ENCODE measurements at places on chromosomes 16 and 17.

DNA sequence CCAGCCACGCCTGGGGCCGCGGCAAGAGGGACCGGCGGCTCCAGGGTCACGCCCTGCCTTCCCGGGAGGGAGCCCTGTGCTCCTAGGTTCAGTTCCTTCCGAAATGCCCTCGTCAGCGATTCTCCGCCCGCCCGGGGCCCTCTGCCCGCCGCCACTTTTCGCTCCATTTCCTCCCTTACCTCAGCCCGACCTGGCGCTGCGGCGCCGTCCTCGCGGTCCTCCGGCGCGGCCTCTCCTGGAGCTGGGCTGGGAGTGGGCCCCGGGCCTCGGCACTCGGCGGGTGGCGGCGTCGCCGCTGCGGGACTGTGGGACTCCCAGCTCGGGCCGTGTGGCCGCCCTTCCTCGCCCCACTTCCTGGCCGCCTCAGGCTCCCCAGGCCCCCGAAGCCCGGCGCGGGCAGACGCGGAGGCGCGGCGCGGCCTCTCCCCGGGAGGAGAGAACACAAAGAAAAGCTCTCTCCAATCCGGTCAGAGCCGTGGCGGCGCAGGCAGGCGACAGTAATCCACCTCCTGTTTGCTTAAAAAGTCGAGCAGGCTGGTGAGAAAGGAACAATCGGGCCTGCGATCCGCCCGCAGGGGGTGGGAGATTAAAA lies 1.6 kb downstream of the BAHCC1 start:
- H3K27me3 ChIP-seq: peaks cover 36% of the 10 kb centered on the region
- peaks cover 31% of the 10 kb centered on the region for H3K4me1 ChIP-seq
- H3K4me3 ChIP-seq: peak overlapping the region; percentile 44

- no peaks in the 10 kb centered on the region for H3K27me3 ChIP-seq
- H3K4me1 ChIP-seq: peaks cover 71% of the 10 kb centered on the region
- H3K4me3 ChIP-seq: peak overlapping the region; percentile 56
- DNase-seq: no peak
- no peak overlapping the region for H3K27ac ChIP-seq
Observed at GRCh38 chr17:48427598-48427997, 2.4 kb downstream of the SKAP1 start.

DNA sequence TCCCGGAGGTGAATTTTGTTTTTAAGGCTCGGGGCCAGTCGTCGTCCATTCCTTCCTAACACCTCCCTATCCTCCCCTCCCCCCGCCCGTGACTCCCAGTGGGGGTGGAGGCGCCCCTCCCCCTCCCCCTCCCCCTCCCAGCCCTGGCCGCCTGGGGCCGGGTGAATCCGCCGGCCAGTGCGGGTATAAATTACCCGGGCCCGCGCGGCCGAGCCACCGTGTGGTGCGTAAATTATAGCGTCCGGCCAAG lies 2.0 kb upstream of the GSE1 start:
- H3K4me1 ChIP-seq: peaks cover 63% of the 10 kb centered on the region
- H3K27me3 ChIP-seq: no peaks in the 10 kb centered on the region
- peak overlapping the region; percentile 70 for H3K27ac ChIP-seq
- no peak for DNase-seq

GRCh38 chr16:303760-304505 lies 21.0 kb downstream of the PDIA2 start:
- no peak for DNase-seq
- H3K4me3 ChIP-seq: no peak overlapping the region
- H3K4me1 ChIP-seq: no peaks in the 10 kb centered on the region
- H3K27me3 ChIP-seq: no peaks in the 10 kb centered on the region
- H3K27ac ChIP-seq: no peak overlapping the region

DNA sequence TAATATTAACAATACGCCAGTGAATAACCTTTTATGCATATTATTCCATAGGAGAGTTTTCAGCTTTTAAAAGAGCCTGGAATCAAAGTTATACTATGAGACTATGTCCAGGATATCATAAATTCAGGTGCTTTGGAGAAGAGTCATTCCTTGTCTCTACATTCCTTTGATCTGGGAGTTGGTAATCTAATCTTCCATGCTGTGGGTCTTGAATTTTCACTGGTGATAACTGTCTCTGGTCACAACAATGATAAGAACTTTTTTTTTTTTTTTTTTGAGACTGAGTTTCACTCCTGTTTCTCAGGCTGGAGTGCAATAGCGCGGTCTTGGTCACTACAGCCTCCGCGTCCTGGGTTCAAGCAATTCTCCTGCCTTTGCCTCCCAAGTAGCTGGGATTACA lies 50.8 kb downstream of the CHD9 start:
- no peak overlapping the region for H3K27ac ChIP-seq
- DNase-seq: no peak
- peaks cover 7% of the 10 kb centered on the region for H3K36me3 ChIP-seq
- H3K4me1 ChIP-seq: peaks cover 19% of the 10 kb centered on the region
- H3K4me3 ChIP-seq: no peak overlapping the region

DNA sequence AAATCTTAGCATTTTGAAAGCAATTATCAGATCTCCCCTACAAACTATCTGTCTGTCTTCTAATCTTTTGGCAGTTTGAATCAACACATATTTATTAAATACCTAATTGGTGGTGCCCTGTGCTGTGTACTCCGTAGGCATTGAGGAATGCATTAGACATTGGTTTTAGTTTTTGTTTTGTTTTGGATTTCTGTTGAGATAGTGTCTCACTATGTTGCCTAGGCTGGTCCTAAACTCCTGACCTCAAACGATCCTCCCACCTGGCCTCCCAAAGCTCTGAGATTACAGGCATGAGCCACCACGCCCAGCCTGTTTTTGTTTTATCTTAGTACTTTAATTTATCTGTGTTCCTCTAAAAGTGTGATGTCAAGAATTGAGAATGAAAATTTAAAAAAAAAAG lies 124.8 kb upstream of the RBL2 start:
- H3K27ac ChIP-seq: no peak overlapping the region
- H3K27me3 ChIP-seq: no peaks in the 10 kb centered on the region
- no peaks in the 10 kb centered on the region for H3K4me1 ChIP-seq
- H3K4me3 ChIP-seq: no peak overlapping the region
- H3K36me3 ChIP-seq: peaks cover 77% of the 10 kb centered on the region

- no peak overlapping the region for H3K27ac ChIP-seq
- no peak for DNase-seq
- H3K4me3 ChIP-seq: no peak overlapping the region
Observed at GRCh38 chr17:1967213-1967612, 57.9 kb downstream of the RTN4RL1 start.

DNA sequence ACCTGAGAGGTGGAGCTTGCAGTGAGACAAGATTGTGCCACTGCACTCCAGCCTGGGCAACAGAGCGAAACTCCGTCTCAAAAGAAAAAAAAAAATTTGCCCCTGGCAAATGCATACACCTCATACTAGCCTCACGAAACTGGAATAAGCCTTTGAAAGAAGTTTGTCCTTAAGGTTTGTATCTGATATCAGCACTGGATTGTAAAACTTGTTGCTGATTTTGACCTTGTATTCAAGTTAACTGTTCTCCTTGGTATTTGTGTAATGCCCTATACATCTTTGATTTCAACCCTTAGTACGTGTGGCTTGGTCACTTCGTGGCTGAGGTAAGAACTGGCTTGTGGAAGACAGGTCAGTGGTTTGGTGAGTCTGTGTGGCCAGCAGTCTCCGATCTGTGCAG lies 6.2 kb upstream of the FLCN start:
- peaks cover 25% of the 10 kb centered on the region for H3K36me3 ChIP-seq
- DNase-seq: no peak
- H3K4me3 ChIP-seq: no peak overlapping the region
- H3K27ac ChIP-seq: no peak overlapping the region

- no peak for DNase-seq
- H3K36me3 ChIP-seq: no peaks in the 10 kb centered on the region
- H3K27me3 ChIP-seq: no peaks in the 10 kb centered on the region
- H3K4me3 ChIP-seq: no peak overlapping the region
- H3K4me1 ChIP-seq: no peaks in the 10 kb centered on the region
Observed at GRCh38 chr16:86949630-86950029, 367.6 kb downstream of the C16orf95 start.

GRCh38 chr16:58425756-58426494 lies 33.7 kb downstream of the GINS3 start:
- H3K4me3 ChIP-seq: peak overlapping the region; percentile 8
- peaks cover 20% of the 10 kb centered on the region for H3K4me1 ChIP-seq
- peak overlapping the region; percentile 1 for H3K27ac ChIP-seq
- peaks cover under 1% of the 10 kb centered on the region for H3K27me3 ChIP-seq
- no peaks in the 10 kb centered on the region for H3K36me3 ChIP-seq

GRCh38 chr17:75854101-75854748 lies 910 bp downstream of the WBP2 start:
- DNase-seq: no peak
- H3K27me3 ChIP-seq: no peaks in the 10 kb centered on the region
- H3K36me3 ChIP-seq: peaks cover 26% of the 10 kb centered on the region
- no peak overlapping the region for H3K4me3 ChIP-seq
- no peak overlapping the region for H3K27ac ChIP-seq

GRCh38 chr17:57589151-57590034 lies 155.7 kb downstream of the CCDC182 start:
- peaks cover 10% of the 10 kb centered on the region for H3K36me3 ChIP-seq
- no peak overlapping the region for H3K27ac ChIP-seq
- H3K4me3 ChIP-seq: no peak overlapping the region
- no peaks in the 10 kb centered on the region for H3K4me1 ChIP-seq
- H3K27me3 ChIP-seq: no peaks in the 10 kb centered on the region

DNA sequence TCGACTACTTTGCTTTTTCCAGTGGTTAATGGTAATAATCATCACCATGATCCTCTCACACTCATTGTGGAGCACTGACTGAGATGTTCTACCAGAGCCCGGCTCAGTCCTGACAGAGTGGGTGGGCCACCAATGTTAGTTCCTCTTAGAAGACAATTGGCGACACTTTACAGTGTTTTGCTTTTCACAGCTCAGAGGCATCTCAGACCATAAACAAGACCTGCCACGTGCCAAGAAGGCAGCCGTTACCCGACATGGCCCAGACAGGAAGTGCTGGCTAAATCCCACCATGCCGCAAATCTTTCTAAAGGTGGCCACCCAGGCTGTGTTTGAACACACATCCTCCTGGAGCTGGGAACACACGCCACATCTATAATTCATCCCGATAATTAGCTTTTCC lies 103.7 kb downstream of the XYLT1 start:
- no peak for DNase-seq
- no peaks in the 10 kb centered on the region for H3K36me3 ChIP-seq
- H3K4me1 ChIP-seq: peaks cover 98% of the 10 kb centered on the region

- H3K27ac ChIP-seq: no peak overlapping the region
- H3K27me3 ChIP-seq: no peaks in the 10 kb centered on the region
- no peak for DNase-seq
- H3K4me1 ChIP-seq: peaks cover 14% of the 10 kb centered on the region
Observed at GRCh38 chr17:35138218-35138617, 3.9 kb downstream of the NLE1 start.

GRCh38 chr16:3482659-3483241 lies 12.5 kb downstream of the C16orf90 start:
- H3K27me3 ChIP-seq: no peaks in the 10 kb centered on the region
- DNase-seq: no peak
- no peaks in the 10 kb centered on the region for H3K4me1 ChIP-seq
- H3K36me3 ChIP-seq: peaks cover 81% of the 10 kb centered on the region
- no peak overlapping the region for H3K27ac ChIP-seq
- no peak overlapping the region for H3K4me3 ChIP-seq

DNA sequence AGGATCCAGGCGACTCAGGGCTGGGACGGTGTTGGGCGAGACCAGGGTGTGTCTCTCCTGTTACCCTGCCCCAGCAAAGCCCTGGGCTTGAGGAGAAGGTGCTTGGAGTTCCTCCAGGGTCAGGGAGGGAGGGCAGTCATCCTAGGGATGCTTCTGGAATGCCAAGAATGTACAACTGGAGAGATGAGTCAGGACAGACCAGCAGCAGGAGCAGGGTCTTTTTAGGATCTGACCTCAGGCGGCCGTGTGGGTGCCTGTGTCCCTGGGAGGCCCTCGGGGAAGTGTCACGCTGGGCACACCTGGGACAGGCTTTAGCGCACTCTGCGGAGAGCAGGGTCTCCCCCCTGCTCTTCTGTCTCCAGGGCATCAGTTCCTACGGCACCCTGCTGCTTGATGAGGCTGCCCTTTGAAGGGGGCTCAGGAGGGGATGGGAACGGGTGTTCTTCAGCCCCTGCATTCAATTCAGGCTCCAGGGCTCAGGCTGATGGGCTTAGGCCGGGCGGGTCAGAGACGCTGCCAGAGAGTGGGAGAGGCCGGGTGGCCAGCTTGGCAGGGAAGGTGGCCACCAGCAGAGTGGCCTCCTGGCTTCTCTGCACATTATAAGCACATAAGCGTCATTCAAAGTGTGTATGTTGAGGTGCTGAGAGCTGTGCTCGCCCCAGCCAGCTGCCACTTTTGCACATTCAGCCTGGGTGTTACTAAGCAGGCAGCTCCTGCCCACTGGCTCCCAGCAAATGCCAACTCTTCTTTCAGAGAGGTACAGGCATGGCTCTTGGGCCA lies 8.4 kb upstream of the MTSS2 start:
- DNase-seq: no peak
- H3K27ac ChIP-seq: no peak overlapping the region
- peaks cover 36% of the 10 kb centered on the region for H3K36me3 ChIP-seq
- no peaks in the 10 kb centered on the region for H3K27me3 ChIP-seq
- no peaks in the 10 kb centered on the region for H3K4me1 ChIP-seq

- H3K4me1 ChIP-seq: peaks cover 54% of the 10 kb centered on the region
- H3K36me3 ChIP-seq: peaks cover 24% of the 10 kb centered on the region
- no peaks in the 10 kb centered on the region for H3K27me3 ChIP-seq
- peak overlapping the region; percentile 87 for H3K27ac ChIP-seq
- peak overlapping the region; percentile 94 for H3K4me3 ChIP-seq
Observed at GRCh38 chr17:1455291-1455796, 688 bp downstream of the CRK start.

- H3K4me3 ChIP-seq: no peak overlapping the region
- H3K27me3 ChIP-seq: no peaks in the 10 kb centered on the region
- peaks cover 83% of the 10 kb centered on the region for H3K36me3 ChIP-seq
- peaks cover 27% of the 10 kb centered on the region for H3K4me1 ChIP-seq
- peak overlapping the region; percentile 56 for H3K27ac ChIP-seq
Observed at GRCh38 chr17:49723423-49723822, 15.7 kb upstream of the SLC35B1 start.

DNA sequence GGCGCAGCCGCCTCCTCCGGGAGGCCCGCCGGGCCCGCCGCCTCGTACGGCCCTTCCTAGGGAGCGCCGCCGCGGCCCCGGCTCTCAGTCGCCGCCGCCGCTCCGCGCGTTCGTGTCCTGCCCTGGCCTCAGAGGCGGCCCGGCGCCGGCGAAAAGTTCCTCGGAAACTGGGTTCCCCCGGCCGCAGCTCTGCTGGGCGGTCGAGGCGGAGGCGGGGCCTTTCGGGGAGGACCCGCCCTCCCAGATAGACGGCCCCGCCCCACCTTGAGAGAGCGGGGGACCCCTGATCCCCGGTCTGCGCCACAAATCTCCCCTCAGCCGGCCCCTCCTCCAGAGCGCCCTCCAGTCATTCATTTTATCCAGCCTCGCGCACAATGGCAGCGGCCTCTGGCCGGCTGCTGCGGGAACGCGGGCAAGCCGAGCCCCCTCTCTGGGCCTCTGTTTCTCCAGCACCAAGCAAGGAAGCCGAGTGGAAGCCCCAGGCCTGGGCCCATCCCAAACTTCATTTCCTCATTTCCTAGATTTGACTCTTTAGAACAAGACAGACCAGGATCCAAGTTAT lies at the start of gene SREBF1:
SREBF1 (minus strand) TSS at position 169 of the 562 bp plus-strand sequence. CDS start 169 bp downstream, outside the sequence.
- DNase-seq: peak; percentile 54
- H3K4me3 ChIP-seq: peak within 1 kb of the TSS; percentile 86
- peak within 1 kb of the TSS; percentile 82 for H3K27ac ChIP-seq

Data from activated B cell treated with CpG ODN at 0.5 μM for 24 hours (primary cell).